ENCODE measurements at places on chromosomes 1 and 21.

GRCh38 chr21:21236996-21237395 lies 238.8 kb downstream of the NCAM2 start:
- DNase-seq = no peak

DNA sequence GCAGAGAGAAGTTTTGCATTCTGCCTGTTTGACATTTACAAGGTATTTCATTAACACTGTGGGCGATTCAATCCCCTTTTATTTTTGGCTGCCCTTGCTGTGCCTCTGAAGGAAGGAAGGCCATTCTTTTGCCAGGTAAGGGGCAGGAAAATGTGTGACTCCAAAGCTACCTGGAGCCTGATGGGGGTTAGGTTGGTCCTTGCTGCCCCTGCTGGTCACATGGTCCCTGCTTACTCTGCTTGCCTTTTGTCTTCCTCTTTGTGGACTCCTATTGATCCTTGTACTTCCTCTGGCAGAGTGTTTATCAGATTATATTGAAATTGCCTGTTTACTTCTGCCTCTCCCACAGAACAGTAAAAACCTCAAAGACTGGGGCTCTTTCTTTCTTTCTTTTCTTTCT lies 65.7 kb downstream of the ST6GALNAC3 start:
- no peak for DNase-seq

DNA sequence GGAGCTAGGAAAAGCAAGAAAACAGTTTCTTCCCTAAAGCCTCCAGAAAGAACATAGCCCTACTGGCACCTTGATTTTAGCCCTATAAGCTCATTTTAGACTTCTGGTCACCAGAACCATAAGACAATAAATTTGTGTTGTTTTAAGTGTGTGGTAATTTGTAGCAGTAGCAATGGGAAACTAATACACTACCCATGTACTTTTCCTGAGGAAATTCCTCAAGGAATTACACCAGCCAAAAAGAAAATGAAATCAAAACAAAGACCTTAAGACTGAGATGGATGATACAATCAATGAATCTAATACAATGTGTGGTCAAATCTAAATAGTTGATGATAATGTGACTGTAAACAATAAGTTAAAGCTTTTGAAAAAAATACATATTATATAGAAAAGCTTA lies 11.8 kb downstream of the VAMP4 start:
- no peak for DNase-seq

- no peak for DNase-seq
Measured at GRCh38 chr1:215393476-215393875, 173.6 kb upstream of the KCTD3 start.

DNA sequence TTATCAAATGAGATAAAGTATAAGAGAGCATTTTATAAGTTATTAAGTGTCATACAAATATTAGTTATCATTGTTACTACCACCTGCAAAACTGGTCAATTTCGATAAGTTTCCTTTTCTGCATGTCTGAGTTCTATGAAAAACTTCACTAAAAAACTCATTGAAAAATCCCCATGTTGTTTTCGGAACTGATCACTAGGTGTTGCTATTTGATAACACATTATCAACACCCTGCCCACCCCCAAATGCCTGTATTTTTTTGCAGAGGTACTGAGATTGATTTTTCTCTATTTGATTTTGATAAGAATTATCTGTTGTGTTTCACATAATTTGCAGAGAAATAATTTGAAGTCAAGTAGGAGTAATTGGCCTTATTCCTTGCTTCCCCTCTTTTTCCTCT lies 22.1 kb upstream of the DISP1 start:
- no peak for DNase-seq

GRCh38 chr1:219988387-219988786 lies 57.9 kb downstream of the EPRS1 start:
- DNase-seq = no peak

DNA sequence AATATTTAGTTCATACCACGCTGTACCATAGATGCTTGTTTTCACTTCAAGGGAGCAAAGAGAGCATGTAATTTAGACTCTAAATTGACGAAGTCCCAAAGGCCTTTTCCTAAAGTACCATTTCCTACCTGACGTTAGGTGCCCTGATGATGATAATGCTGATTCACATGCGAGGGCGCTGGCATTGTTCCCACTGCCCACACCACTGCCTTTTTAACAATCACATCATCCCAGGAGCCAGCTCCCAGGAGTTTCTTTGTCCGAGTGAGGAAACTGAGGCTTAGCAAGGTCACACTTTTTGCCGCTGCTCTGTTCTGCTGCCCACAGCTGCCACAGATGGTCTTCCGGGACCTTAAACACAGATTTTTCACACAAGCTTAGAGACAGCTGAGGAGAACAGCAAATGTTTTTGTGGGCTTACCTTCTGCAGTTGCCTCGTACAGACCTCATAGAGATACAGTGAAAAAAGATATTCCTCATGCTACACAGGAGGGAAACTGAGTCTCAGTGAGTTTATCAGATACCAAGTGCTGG lies 69.4 kb downstream of the EVA1C start:
- DNase-seq = no peak

GRCh38 chr21:41828884-41829360 lies 50.2 kb downstream of the PRDM15 start:
- DNase-seq = no peak

DNA sequence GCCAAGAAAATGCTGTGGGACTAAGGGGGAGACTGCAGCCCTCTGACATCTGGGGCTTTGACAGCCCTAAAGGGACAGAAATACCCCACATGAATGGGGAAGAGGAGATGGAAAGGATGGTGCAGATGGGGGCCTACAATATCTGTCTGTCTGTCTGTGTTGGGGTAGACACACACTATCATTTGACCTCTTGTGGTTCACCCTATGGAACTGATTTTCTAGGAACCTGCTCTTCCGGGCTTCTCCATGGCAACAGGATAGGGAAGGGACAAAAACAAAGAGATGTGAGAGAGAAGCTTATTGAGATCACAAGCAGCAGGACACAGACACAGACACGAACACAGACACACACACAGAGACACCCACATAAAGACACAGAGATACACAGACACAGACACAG lies 17.1 kb downstream of the KIF21B start:
- DNase-seq = no peak

DNA sequence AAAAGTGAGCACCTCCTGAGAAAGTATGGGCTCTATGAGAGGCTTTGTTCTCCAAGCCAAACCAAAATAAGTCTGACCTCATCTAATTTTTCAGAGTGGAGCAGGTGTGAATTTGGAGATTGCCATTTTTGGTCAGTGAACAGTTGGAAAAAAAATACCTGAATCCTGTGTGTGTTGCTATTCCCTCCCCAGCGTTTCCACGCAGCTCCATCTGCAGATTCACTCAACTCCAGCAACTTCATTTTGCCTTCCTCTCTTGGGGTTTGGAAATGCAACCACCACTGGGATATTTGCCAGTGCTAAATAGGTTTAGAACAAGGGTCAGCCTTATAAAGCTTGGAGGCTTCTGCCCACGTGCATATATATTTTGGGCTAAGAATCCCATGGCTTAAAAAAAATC lies 11.2 kb downstream of the CASQ2 start:
- peak; percentile 28 for DNase-seq

DNA sequence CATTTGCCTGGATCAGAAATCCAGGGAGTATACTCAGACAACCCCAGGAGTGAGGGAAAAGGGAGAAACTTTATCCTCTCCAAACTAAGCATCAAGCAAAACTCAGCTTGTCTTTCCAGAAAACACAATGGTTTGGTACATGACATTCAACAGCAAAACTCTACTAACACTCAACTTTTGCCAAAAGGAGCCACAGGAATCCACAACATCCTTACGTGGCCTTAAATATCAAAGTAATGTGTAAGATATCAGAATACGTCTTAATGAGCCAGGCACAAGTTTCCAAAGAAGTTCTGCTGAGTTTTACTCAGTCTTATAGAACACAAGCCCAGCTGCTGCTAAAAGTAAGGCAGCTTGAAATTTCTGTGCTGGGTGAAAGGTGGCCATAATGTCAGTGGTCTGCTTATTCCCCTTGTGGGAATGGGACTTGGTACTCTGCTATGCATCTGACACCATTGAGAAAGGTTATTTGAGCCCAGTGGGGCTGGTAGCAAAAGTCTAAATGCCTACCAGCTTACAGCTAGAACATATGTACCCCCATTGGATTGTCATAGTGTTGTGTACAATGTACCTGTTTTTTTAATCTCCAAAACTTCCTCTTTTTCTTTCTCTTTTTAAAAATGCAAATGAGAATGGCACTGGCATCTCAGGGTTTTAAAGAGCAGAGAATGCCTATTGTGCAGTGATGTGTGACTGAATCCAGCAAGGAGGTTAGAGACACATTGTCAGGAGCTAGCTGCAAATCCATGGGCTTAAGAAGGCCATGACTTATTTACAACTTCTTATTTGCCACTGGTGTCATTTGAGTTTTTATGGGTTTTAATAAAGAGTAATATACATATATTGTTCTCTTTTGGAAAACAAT lies 62.0 kb upstream of the ST6GALNAC3 start:
- no peak for DNase-seq

- no peak for DNase-seq
Measured at GRCh38 chr1:152640351-152640750, 17.4 kb upstream of the LCE3A start.

GRCh38 chr1:171081314-171081753 lies 9.4 kb upstream of the FMO3 start:
- DNase-seq = peak; percentile 67

- no peak for DNase-seq
Measured at GRCh38 chr1:167927046-167927754, 9.3 kb upstream of the DCAF6 start.

DNA sequence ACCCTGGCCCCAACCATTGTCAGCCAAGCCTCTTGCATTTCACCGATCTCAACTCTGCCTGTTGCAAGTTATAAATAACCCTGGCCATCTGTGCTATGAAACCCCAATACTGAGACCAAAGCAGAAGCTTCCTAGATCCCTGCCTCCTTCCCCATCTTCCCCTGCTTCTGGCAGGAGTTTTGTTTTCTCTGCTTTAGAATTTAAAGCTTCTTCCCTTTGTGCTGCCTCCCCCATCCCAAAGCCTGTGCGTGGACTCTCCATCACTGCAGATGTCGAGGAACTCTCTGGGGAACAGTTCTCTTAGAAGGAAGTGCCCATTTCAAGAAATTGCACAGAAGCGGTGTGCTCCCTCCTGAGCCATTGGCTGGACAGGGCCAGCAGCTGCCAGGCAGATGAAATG lies 17.4 kb upstream of the MYOG start:
- no peak for DNase-seq

DNA sequence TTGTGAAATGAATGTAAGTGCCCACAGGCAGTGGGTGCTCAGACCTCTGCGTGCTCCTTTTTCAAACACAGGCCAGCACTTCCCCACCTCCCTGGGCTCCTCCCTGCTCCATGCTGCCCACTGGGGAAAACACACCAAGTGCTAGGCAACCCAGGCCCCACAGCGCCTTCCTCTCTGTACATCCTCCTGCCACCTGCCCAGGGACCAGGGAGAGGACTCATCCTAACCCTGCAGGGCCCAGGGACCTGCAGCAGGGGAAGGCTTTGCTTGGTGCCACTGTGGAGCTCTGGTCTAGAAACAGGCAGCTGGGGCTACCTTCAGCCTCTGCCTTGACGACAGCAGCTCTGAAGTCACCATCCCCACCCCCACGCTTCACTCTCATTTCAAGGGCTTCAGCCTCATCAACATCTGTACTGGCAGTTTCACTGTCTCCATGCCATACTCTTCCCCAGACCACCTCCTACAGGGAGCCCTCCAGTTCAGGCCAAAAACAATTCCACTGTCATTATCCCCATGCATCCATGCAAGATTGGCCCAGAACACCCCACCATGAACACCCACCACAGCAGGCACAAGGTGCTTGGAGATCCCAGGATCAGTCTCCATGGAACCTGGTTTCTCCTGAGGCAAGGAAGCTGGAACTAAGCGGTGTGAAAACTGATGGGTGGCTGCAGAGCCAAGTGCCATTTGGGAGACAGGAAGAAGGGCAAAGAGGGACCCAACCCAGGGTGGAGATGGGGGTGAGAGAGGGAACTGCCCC lies 1.1 kb downstream of the IGSF8 start:
- no peak for DNase-seq

DNA sequence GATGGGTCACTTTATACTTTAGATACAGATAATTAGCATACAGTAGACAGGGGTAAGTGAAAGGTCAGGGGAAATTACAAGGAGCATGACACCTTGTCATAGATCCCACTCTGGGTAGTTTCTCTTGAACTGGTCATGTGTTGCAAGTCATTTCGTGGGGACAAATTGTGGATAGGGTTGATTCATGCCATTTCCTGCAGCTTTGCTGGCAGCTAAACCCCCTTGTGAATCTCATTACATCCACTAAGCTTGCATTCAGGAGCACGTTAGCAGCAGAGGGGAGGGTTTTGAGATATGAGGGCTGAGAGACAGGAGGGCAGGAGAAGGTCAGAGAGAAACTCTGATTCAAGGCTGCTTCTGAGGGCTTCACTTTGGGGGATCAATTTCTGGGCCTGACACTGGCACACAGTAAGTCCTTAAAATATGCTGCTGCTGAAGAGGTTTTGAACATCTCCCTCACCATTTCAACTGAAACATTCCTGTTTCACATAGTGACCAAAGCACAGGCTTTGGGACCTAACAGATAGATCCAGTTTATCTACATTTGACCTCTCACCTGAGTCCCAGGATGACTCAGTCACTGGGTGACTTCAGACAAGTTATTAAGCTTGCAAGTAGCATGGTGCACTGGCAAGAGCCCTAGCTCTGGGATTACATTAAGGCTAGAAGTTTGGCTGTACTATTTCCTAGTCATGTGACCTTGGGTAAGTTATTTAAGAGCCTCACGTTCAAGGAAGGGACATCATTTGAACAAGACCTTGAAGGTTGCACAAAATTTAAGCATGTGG lies 206.0 kb upstream of the USP24 start:
- DNase-seq = no peak

DNA sequence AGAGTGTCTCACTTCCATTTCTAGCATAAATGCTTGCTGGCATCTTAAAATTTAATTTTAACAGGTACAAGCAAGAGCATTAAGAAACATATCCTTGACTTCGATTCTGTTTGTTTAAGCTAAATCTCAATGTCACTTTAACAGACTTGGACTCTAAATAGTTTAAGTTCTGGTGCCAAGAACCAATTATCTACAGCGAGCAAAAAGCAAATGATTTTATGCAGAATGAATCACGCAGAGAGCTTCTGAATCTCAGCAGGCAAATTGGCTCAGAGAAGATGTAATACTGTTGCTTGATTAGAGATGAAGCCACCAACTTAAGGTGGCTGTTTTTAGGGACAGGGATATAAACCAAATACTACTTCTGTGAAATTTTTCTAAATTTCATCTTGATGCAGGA lies 117.0 kb upstream of the PLD5 start:
- DNase-seq = no peak

- DNase-seq = no peak
Measured at GRCh38 chr1:26160527-26161414, 1.9 kb downstream of the FAM110D start.

DNA sequence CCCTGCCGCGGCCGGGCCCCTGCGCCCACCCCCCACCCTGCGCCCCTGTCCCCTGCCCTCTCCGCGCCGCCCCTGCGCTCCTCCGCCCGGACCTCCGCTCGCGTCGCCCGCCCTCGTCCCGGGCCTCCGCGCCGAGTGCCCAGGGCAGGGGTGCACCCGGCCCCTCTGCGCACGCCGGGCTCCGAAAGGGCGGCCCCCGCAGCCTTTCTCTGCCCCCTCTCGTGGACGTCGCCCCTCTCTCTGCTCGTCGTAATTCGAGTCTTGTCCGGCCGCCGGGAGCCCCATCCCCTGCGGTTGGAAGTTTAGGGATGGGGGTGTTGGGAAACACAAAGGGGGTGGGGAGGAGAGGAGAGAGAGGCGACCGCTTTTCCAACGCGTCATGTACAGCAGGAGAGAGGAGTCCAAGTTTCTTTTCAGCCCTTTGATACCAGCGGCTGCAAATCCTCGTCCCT lies 407 bp downstream of the GALNT2 start:
- DNase-seq = no peak

- DNase-seq = no peak
Measured at GRCh38 chr1:180691322-180691913, 59.6 kb downstream of the XPR1 start.

GRCh38 chr1:170908942-170909341 lies 26.4 kb upstream of the MROH9 start:
- no peak for DNase-seq
